ENCODE measurements at places on chromosomes 2 and 18. TPM values are rescaled to one million over a fixed set of nuclear protein-coding genes. Genes with fewer than 3 reads are reported as not detected.

The OTOS gene
- not detected for total RNA-seq

The ERFE gene
- 8.1 TPM for total RNA-seq

The SLC8A1 gene
- 0.29 TPM for total RNA-seq

The CHRNA1 gene
- not detected for total RNA-seq

The MLPH gene
- 270 TPM for total RNA-seq

The LINC00305 gene
- not detected for total RNA-seq
